ENCODE measurements at places on chromosomes 13 and 19.

GRCh38 chr19:19106056-19106551, 32.2 kb downstream of the TMEM161A start:
- no peak for DNase-seq

- DNase-seq = no peak
Measured at GRCh38 chr19:15452111-15453047, 2.6 kb upstream of the WIZ start.

- DNase-seq = no peak
Measured at GRCh38 chr19:7549429-7550148, 14.1 kb downstream of the PNPLA6 start.

DNA sequence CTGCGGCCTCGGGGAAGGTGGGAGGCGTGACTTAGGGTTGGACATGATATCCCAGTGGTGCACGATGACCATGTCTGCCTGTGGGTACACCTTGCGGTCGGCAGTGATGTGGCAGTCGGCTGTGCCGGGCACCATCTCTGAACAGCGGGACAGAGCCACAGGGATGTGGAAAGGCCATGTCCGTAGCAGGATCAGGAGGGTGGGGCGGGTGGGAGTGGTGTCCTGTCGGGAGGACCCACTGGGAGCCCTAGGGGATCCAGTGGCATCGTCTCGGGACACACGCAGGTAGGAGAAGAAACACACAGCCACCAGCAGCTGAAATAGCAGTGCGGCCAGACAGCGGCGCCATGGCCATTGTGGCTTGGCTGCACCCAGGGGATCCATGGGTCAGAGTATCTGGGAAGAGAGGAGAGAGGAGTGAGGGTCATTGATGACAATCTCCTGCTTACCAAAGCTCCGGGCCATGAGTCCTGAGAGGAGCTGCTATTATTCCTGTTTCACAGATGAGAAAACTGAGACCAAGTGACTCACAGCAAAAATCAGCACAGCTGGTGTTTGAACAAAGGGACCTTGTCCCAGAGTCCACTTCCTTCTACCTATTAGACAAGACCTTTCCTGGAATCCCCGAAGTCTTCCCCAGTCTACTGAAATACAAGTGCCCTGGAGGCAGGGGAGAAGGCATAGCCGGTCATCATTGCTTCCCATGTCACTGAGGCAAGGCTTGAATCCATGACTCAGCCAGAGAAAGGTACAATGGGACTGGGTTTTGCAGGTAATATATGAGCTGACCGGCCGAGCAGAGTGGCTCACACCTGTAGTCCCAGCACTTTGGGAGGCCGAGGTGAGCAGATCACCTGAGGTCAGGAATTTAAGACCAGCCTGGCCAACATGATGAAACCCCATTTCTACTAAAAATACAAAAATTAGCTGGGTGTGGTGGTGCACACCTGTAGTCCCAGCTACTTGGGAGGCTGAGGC, 5.2 kb upstream of the FUT6 start:
- DNase-seq = no peak

- no peak for DNase-seq
Measured at GRCh38 chr19:44554641-44555246, 25.3 kb upstream of the CEACAM20 start.
